SK-N-MC (cell line): ENCODE measurements at places on chromosomes 2 and 18.

DNA sequence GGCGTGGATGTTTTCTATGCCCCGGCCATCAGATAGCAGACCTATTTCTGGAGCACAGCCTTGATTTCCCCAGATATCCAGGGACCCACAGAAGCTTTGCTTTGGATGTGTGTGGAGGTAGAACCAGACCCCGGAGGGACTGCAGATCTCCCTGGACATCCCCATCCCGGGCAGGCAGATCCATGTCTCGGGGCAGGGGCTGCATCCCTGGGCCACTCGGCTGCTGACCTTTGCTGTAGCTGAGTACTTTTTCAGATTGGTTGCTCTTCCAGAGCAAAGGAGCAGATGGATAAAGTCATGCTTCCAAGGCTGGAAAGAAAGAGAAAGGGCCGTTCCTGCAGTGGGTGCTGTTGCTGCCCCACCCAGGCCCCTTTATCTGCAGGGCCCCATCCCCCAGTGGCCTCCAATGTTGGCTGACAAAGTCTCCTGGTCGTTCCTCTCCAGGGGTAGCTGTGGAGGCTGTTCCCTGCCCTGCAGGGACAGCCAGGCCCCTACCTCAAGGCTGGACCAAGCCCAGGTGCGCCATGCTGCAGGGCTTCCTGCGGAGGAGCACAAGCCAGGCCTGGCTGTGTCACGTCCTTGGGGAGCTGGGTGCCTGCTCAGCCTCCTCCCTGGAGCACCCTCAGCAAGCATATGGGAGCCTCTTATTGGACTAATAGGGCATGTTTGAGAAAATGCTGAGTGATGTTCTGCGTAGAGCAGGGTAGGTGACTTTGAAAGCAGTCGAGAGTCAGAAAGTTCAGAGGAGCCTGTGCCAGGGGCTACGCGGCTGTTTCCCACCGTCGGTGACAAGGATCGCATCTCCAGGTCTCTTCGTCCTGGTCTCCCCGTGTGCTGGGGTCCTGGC is 68.4 kb downstream of the TPO start:
- DNase-seq: no peak

- DNase-seq: no peak
Measured at GRCh38 chr2:195612611-195613495, 44.2 kb upstream of the SLC39A10 start.

GRCh38 chr2:238684362-238685326 is 163.2 kb upstream of the TWIST2 start:
- no peak for DNase-seq

DNA sequence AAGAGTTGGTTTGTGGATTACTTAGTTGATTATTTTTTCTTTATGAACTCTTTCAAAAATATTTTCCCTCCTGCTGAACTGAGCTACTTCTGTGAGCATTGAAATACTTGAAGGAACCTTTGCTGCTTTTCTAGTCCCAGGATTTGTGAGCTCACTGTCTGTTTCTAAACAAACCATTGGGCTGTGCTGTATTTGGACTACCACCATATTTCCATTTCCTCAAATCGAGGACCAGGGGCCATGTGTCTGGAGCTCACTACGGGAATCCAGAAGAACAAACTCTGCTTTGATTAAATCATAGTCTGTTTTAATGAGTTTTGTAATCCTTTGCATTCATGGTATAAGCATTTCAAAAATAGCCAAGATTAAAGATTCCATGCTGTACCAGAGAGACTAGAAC is 1.3 kb downstream of the MRPL33 start:
- no peak for DNase-seq

DNA sequence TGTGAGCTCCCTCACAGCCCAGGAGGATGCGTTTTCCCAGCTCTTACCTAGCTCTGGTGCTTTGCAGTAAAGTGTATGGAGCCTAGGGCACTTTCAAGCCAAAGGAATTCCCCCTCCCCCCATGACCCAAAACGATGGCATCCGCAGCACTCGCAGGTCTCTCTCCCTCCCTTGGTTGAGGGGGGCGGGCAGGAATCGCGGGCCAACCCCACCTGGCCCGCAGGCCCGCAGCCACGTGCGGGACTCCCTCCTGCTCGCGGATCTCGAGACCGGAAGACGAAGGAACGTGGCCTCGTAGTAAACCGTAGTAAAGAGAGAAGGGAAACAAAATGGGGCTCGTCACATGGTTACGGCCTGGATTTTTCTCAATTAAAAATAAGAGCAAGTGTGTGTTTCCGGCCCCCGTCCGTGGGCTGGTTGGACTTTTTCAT is 8.5 kb downstream of the IRS1 start:
- no peak for DNase-seq

DNA sequence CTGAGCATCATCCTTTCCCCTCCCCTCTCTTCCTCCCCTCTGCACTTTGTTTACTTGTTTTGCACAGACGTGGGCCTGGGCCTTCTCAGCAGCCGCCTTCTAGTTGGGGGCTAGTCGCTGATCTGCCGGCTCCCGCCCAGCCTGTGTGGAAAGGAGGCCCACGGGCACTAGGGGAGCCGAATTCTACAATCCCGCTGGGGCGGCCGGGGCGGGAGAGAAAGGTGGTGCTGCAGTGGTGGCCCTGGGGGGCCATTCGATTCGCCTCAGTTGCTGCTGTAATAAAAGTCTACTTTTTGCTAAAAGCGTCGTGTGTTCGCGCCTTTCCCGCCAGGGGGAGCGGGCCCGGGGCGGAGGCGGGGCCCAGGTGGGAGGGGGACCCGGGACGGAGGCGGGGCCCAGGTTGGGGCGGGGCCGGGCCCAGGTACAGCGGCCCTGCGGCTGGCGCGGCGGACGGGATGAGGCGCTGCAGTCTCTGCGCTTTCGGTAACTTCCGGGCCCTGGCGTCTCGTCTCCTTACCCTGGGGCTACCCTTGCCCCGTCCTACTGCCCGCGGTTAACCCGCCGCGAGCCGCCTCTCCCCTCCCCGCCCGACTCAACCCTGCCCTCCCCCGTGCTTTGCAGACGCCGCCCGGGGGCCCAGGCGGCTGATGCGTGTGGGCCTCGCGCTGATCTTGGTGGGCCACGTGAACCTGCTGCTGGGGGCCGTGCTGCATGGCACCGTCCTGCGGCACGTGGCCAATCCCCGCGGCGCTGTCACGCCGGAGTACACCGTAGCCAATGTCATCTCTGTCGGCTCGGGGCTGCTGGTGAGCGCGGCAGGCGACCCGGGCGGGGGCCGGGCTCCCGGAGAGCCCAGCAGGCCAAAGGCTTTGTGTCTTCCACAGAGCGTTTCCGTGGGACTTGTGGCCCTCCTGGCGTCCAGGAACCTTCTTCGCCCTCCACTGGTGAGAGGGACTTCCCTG is at the start of gene KRTCAP3:
TSS of gene KRTCAP3 (plus strand) at position 424 of the 962 bp plus-strand sequence. CDS start at position 456, 32 bp downstream.
- DNase-seq: no peak

DNA sequence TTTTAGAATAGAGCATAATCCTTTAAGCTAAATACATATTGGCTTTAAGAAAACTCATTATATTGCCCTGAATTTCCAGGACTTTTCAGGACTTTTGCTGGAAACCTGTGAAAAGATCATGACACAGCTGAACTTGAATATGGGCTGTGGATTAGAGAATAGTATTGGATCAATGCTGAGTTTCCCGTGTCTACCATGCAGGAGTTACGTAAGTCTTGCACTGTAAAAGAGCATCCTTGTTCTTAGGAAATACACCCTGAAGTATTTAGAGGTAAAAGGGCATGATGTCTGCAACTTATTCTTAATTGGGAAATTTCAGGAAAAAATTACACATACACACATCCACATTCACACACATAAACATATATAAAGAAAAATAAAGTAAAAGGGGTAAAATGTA is 82.1 kb downstream of the ZFP36L2 start:
- no peak for DNase-seq

- DNase-seq: no peak
Measured at GRCh38 chr2:204892506-204893255, 347.4 kb downstream of the PARD3B start.

DNA sequence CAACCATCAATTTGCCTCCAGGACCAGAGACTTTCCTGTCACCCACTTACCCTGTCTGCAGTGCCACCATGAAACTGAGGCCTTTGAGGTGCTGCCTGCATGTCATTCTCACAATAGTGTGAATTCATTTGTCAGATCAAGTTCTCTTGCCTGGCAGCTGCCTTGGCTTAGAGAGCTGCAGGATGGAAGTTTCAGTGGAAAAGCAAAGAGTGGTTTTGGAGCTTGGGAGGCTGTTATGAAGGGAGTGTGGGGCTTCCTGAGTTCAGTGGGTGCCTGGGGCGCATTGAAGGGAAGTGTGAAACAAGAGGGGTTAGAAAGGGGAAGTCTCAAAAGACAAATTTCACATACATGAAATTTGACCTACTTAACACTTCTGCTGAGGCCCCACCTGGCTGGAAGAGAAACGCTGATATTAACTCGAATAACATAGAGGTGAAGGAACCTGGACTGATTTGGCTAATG is 7.9 kb upstream of the LBH start:
- no peak for DNase-seq
